ENCODE measurements at places on chromosomes 3 and 15.
A peak's percentile ranks its signal among the peaks of the same experiment; 100 is the strongest.

- no peak for DNase-seq
These were observed 912.6 kb downstream of the NTRK3 start for GRCh38 chr15:87343966-87344365.

DNA sequence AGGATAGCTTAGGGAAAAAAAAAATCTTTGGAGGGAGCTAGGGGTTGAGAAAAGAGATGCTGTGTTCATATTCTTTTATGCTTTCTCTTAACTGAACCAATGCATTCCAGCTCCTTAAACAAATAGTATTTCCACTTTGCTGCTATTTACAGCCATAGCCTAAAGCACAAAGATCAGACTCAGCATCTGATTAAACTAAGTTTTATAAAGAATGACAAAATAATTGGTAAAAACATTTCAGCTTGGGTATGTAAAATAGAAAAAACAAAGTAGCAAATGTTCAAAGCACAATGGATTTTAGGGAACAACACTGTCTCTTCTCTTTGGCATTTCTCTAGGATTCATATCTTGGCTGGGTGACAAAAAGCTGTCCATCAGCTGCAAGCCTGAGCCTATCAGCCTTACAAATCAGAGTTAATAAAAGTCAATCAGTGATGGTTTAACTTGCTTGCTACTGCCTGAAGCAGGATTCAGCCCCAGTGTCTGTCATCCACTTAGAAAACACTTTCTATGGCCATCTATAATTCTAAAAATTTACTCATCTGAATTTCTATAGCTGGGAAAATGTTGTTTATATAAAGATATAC is 232.1 kb upstream of the CDIN1 start:
- no peak for DNase-seq

DNA sequence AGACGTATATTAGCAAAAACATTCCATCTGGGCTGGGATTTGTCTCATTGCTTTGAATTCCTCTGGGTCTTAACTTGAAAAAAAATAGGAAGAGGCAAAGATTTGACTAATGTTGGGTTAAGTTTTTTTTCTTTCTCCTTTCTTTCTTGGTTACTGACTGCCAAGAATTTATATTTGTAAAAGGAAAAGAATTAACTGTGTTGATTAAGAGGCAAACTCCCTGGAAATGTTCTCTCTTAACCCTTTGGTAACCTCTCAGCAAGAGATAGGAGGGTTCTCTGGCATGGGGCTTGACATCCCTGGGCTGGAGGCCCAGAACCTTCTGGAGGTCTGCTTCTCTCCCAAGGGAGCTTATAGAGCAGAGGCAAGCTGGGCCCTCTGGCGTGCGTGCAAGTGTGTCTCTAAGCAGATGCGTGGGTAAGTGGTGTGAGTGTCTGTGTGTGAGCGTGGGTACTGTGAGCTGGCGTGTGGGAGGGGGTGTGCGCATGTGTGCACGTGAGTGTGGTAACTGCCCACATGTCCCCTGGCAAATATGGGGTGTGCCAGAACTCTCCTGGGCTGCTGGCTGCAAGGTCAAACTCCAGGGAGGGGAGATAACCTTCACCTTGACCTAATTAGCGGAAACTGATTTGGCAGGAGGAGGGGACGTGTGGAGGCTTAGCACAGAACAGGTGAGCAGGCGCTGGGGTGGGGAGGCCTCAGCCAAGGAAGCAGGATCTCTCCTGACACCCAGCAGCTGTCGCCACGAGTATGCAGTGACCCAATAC is 49.4 kb upstream of the MAGEF1 start:
- no peak for DNase-seq

DNA sequence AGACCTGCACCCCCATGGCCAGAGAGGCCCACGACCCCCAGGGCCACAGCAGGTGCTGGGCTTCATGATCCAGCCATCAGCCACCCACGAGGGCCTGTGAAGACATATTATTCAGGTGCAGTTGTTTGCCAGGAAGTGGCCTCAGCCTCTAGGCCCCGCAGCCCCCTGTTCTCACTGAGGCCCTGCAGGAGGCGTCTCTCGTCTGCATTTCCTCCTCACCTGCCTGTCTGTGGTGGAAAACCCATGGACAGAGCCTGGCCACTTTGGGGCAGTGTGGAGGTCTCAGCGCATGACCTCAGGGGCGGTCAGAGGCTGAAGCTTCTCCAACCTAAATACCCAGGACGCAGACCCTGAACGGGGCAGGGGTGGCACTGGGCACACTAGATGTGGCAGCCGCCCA is 18.6 kb downstream of the UROC1 start:
- DNase-seq: no peak

GRCh38 chr15:36210426-36210825 is 369.0 kb upstream of the CDIN1 start:
- DNase-seq: no peak

DNA sequence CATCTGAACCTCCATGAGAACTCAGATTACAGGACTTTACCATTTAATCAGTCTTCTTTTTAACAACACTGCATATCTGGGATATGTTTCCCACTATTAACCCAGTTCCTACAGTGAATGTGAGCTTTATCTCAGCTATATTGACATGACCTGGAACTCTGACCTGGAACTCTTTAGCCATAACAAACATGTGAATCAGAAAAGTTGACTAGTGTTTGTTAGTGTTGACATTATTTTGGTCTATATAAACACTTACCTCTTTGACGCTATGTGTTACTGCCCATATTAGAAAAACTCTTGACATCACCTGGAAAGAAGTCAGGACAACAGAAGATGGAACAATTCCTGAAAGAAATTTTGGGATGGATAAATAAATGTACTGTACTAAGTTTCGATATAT is 56.7 kb downstream of the HACD2 start:
- DNase-seq: no peak

DNA sequence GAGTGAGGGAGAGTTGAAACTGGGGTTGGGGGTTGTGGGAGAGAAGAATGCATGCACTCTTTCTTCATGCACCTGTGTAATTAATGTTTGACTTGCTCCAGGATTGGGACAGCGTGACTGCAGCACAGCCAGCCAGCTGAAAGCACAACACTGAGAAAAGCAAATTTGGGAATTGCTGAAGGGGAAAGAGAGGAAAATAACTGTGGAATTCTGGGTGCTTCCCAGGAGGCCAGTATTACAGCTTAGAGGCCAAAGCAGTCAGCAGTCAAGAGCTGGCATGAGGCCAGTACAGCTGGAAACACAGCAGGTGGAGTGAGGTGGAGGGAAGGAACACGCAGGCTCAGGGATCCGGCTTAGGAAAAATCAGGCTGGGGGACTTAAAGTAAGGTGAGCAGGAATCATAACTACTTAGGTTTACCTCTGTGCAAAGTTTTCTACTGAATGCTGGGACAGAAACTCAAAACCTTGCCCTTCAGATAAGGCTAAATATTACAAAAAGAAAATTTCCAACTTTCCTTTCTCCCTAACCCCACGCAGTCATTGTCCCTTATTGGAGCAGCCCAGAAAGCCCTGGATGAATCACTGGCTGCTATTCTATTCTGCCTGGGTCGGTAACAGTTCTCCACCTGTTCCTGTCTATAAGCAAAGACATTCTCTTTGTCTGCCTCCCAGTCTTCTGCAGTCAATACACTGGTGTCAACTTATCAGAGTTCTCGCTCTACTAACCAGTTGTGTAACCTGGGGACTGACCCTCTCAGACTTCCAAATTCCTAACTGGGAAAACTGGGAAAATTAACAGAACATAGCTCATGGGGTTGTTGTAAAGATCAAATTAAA is 167.2 kb downstream of the MAGI1 start:
- peak; percentile 22 for DNase-seq

DNA sequence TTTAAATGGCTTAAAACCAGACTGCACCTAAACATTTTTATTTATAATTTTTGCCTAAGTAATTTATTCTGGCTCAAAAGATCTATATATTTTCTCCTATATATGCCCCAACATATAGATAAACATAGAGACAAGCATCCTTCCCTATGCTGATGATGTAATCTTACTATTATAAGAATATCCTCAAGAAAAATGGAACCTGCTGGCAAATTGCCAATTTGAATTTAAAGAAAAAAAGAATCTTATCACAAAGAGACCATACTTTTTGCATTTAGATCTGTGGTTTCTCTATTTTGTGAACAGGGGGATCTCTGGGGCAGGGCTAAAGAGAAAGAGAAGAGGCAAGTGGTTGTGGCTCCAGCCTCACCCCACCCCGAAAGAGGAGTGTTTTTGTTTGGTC is 107.2 kb upstream of the CMC1 start:
- no peak for DNase-seq

GRCh38 chr3:162236949-162237348 is 740.3 kb downstream of the OTOL1 start:
- DNase-seq: no peak

- no peak for DNase-seq
These were observed 168.6 kb downstream of the APBA2 start for GRCh38 chr15:29054171-29055045.

- no peak for DNase-seq
These were observed 37.2 kb upstream of the DLG1 start for GRCh38 chr3:197335428-197336132.

DNA sequence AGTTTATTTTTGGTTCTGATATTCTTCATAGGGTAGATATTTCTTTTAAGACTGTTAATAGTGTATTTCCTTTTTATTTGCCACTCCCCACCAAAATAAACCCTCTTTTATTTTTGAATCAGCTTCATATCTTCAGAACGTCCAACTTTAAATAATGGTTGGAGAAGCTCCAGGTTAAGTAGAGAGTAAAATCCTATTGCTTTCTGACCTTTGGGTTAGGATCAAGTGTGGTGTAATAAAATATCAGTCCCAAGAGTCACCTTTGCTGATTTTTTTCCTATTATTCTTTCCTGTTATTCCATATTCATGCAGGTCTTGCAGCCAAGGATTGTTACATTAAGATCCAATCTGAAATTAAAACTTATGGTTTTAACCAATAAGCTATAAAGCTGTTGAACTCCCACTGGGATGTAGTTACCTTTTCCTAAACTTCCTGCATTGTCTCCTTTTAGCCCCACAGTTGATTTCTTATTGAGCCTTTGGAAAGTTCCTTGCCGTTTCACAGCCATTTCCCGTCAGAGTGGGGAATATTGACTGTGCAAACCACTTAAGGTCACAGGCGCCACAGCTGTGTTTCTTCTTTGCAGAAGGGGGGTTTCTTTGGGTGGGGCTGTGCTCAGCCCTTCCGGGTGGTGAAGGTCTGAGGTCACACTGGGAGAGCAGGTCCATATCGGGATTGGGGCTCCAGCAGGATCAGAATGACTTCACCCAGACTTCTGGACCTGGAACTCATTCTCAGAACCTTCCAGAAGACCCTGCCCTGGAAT is 287.3 kb upstream of the CTDSPL start:
- no peak for DNase-seq

DNA sequence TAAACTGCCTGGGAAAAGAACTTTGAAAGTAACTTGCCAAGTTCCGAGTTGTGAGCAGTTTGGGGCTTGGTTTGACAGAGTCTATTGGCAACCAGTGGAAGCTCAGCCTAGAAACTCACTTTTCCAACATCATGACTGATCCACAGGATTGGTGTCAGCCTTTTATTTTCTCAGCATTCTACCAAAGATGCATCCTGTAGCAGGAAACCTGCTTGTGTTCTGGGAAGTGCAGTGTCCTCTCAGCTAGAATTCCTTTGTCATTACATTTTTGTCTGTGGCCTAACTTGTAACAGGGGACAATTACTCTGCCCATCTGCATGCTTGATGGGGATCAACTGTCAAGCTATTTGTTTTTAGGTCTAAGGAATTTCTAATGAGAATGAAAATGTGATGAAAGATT is 116.7 kb upstream of the LMOD3 start:
- no peak for DNase-seq

DNA sequence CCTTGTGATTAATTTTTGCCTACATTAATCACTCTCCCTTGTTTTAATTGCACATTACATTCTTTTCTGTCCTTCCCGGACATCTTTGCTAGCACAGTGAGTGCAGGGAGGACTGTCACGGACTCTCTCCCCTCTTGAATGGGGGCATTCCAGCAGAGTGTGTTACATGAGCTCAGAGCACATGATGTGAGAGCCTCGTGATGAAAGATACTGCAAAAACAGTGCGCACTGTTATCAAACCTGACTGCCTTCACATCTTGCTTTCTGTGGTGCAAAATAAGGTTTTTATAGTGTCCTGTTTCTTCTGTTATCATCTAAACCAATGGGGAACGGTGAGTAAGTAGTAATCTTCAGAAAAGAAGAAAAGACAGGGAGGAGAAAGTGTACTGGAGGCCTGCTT is 167.5 kb downstream of the PGPEP1L start:
- DNase-seq: no peak

DNA sequence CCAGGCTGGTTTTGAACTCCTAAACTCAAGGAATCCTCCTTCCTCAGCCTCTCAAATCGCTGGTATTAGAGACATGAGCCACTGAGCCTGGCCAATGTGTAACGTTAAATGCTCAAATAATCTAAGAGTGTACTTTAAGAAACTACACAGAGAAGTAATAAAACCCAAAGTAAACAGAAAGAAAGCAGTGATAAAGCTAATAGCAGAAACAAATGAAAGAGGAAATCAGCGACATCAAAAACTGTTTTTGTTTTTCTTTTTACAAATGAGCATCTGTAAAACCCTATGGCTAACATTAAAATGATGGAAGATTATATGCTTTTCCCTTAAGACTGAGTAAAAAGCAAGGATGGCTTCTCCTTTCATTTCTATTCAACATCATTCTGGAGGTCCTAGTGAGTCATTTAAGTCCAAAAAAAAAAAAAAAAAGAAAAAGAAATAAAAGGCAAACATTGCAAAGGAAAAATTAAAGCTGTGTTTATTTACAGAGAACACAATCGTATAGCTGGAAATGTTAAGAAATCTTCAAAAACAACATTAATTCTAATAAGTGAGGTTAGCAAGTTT is 36.8 kb upstream of the FNDC3B start:
- DNase-seq: no peak

DNA sequence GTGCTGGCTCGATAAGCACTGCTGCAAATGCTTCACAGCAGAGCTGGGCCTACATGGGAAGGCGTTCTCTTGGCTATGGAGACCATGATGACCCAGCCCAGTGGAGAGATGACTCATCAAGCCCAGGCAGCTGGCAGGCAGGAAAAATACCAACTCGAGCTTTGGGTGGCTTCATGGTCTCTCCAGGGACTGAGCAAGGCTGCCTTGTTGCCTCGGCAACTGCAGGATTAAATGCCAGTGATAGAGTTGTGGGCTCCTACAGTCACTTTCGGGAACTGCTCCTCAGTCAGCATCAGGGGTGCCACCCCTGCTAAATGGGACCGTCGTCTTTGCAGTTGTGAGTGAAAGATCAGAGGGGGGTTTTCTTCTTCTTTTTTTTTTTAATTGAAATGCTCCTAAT is 54.6 kb upstream of the MYZAP start:
- DNase-seq: peak; percentile 58

- DNase-seq: no peak
These were observed 53.5 kb upstream of the CPNE4 start for GRCh38 chr3:132088291-132088690.

- DNase-seq: no peak
These were observed 615.0 kb upstream of the NECTIN3 start for GRCh38 chr3:110456438-110457138.

Measured in brain pericyte (primary cell).